ENCODE measurements at places on chromosomes 13 and 19.

GRCh38 chr13:46143184-46143701, 38.4 kb upstream of the CPB2 start:
- DNase-seq, result no peak

DNA sequence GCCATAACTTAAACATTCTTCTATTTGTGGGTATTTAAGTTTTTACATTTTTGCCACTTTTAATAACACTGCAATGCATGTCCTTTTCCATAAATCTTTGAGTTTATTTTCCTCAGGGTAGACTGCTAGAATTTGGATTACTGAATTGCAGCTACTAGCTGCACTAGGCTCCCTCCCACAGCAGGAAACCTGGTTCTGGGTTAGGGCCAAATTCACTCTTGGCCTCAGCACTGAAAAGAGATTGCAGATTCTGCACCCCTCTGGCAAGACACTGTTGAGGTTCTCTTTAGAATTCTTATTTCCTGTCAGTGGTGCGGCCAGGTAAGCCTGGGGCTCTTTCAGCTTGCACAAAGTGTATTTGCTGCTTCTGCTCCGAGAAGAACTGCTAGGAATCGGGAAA, 155.7 kb downstream of the ENOX1 start:
- DNase-seq, result no peak

DNA sequence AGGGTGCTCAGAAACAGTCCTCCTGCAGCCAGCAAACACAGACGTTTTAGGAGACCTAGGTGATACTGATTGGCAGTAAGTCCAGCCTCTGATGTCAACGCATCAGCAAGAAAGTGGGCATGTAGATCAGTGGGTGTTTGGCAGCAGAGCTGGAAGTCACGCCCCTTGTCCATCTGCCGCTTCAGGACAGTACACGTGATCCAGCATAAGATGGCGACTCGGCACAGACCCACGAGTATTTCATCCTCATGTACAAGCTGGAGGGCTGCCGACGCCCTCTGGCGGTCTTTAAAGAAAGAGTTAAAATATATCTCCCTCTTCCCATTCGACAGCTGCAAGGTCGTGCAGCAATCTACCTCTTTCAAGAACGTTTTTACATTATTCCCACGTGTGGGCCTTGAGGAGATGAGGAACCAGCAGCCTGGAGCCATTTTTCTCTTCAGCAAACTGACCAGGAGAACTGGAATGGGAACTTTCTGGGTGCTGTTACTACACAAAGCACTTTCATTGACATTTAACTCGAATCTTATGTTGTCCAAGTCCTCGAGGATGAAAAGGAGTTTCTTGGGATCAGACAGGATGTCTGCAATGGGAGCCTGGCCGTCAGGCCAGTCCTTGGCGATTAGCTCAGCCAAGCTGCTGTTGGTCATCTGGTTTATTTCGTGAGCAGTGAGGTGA, 22.3 kb downstream of the NLRP11 start:
- DNase-seq, result no peak

- no peak for DNase-seq
Observed at GRCh38 chr13:75415694-75416093, 66.3 kb downstream of the TBC1D4 start.

- no peak for DNase-seq
Observed at GRCh38 chr13:43666403-43666802, 120.4 kb downstream of the ENOX1 start.

GRCh38 chr13:40549500-40550094, 116.8 kb downstream of the FOXO1 start:
- DNase-seq, result no peak

DNA sequence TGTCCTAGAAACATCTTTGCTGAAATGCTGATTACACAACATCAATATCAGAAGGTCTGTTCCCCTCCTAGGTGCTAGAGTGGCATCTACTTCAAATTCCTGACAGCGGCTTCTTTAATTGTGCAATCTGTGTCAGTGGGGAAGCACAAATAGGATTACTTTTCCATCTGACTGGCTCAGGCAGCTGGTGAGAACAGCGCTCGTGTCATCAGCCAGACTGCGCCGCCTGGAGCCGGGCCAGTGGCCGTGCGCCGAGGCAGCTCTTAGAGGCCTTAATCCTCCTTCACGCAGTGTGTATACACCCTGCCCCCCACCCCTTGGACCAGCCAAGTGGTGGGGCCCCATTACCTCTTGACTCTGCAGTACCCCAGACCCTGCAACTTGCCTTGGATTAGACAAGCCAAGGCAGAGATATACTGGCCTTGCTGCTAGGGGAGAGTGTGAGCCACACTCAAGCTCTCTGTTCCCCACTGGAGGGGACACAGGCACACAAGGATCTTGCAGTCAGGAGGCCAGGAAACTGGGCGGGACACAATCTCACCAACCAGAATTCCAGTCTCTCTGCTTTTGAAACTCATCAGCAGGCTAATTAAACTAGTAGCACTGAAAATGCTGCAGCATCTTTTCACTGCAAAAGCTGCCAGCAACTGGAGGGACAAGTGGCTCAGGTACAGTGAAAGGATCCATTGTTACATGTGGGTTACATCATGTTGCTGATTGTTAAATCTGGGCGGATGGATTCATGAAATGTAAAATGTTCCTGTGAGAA, 48.9 kb upstream of the EPHX3 start:
- DNase-seq, result no peak

GRCh38 chr19:15251749-15252397, 19.6 kb upstream of the EPHX3 start:
- no peak for DNase-seq

GRCh38 chr19:37313335-37313627, 57.6 kb upstream of the ZNF527 start:
- DNase-seq, result no peak

DNA sequence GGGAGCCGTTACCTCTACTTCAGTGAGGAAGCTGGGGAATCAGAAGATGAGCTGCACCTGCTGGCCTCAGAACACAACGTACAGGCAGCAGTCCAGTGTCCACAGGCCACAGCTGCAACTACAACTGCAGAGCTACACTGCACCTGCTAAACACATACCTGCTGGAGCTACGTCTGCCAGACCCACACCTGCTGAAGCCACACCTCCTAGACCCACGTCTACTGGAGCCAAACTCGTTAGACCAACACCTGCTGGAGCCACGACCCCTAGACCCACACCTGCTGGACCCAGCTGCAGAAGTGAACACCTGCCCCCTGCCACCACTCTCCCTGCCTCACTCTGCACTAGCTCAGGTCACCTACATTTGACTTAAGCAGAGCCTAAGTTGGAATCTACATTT, 169.9 kb downstream of the USP12 start:
- no peak for DNase-seq

- peak; percentile 2 for DNase-seq
Observed at GRCh38 chr19:19033176-19033425, 216 bp downstream of the SUGP2 start.

DNA sequence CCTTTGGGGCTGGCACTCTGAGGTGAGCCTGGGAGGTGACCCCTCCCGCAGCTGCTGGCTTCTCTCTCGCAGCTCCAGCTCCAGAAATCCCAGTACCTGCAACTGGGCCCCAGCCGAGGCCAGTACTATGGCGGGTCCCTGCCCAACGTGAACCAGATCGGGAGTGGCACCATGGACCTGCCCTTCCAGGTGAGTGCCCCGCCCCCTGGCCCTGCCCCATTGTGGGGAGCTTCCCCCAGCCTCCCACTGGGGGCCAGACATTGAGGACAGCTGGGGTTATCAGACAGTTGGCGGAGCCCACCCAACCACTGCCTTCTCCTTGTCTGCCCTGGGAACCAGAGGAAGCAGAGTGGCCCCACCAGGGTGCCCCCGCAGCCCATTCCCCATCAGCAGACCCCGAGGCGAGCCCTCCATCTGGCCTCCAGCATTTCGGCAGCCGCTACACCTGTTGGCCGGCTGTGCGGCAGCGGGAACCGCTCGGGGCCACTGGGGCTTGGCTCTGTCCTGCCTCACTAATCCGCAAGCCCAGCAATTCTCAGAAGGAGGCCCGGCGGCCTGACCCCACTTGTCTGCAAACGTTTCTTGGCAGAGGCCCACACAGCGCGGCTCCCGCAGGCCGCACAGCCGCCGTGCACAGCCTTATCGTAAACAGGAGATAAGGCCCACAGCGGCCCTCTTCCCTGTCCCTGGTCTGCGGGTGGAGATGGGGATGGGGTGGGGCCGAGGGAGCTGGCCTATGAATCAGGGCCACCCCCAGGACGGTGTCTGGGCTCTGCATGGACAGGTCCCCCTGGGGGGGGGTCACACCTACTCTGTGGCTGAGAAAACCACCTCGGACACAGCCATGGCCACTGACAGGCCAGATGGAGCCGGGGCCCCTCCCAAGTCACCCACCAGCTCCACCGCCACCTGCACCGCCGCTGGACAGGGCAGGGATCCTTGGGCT, 48.0 kb downstream of the COMP start:
- DNase-seq, result no peak

DNA sequence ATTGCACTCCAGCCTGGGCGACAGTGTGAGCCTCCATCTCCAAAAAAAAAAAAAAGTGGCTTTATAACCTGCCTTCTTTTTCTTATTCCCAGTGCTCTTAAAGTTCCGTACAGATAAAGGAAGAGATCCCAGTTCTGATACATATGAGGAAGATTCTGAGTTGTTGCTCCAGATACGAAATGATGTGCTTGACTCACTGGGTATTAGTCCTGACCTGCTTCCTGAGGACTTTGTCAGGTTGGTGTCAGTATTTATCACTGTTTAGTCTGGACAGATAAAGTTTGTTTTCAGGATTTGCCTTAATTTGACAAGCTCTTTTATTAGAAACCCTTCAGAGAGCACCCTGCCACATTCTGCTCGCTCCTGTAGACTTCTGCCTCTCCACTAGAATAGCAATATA, 33.9 kb downstream of the BBC3 start:
- no peak for DNase-seq

DNA sequence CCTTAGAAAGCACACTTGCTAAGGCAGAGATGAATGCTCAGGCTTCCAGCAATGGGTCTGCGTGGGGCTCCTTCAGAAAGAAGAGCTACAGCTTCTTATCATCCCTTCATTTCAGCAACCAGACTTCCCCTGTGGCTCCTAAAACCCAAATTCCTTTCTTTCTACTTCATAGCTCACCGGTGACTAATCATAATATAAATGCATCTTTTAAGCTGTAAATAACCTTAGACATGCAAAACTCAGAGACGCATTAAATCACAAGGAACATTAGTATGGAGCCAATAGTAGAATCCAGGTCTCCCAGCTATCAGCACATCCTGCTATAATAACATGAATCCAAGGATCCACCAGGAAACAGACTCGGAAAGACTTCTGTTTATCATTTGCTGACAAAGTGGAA, 375.6 kb downstream of the COG6 start:
- DNase-seq, result no peak

DNA sequence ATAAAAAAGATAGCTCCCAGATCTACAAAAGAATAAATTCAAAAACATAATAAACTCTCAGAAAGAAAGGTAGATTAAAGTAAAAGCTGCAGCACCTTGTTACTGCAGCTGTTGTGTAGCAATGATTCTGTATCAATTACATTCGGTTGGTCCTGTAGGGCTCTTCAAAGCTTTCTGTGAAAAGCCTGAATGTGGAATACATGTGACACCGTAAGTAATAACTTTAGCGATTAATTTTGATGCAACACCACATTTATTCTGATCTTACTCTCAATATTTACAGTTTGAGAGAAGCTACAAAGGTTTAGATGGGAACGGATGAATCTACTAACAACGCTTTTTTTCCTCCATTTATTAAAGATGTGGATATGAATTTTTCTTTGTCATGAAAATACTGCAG, 279.2 kb downstream of the DACH1 start:
- DNase-seq, result no peak

DNA sequence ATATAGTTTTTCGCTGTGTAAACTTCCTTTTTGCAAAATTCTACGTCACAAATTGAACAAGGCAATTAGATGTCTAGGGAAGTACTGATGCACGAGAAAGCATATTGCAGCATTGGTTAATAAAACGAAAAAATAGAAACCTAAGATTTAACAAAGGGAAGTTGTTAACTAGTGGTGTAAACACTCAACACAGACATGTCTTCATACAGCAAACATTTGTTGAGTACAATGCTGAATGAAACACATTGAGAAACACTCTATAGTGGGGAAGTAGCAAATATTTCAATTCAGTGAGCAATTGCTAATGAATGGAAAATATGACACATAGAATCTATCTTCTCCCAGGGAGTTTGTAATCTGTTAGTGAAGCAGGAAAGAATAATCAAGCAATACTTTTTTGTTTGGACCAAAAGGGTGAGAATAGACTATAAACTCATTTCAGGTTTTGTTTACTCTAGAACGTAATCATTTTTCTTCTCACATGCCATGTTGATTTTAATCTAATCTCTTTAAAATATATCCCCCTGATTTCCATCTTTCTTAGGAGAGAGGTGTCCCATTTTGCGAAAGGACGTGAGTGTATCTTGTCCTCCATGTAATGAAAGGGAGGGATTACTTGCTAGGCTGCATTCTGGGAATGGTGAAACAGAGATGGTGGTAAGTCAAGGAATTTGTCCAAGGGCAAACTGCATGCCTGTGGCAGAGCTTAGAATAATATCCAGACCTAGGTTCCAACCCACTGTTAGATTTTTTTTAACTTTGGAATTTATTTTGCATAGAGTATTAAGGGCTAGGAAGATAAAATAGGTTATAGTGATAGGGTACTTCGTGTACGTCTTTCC, 1.7 kb upstream of the ANKRD10 start:
- no peak for DNase-seq

DNA sequence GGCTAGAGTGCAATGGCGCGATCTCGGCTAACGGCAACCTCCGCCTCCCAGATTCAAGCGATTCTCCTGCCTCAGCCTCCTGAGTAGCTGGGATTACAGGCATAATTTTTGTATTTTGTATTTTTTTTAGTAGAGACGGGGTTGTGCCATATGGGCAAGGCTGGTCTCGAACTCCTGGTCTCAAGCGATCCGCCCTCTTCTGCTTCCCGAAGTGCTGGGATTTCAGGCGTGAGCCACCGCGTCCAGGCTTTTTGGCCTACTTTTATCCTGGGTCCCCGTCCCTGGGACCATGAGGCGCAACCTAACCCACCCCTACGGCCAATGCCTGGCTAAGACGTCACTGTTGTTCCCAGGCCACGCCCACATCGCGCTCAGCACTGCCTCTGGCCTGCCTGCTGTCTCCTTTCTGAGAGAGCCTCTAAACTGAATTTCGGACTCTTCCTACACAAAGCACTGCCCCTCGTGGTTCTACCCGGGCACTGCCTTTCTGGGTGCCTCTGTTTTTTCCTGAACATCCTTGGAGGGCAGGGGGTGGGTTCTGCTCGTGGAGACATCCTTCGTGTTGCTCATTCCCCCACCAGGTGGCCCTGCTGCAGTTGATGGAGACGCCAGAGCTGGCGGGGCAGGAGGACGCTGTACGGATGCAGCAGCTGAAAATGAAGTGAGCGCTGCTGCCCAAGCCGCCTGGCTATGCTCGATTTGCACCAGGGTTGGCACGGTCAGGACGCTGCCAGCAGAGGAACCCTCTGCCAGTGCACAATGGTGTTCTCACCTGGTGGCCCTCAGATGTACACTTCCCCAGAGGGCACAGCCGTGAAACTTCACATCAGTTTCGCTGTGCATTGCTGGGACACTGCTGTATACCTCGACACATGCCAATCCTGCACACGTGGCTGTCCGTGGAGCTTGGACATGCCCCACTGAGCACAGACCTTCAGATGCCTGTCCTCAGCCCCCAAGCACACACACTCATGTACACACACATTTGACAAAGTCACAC, 2.0 kb downstream of the REX1BD start:
- no peak for DNase-seq

- DNase-seq, result no peak
Observed at GRCh38 chr19:30376826-30377425, 4.7 kb downstream of the ZNF536 start.

- no peak for DNase-seq
Observed at GRCh38 chr19:50427997-50428425, 4.7 kb upstream of the MYBPC2 start.

GRCh38 chr13:44155422-44156293, 218.0 kb upstream of the SERP2 start:
- DNase-seq, result no peak
